Heart left ventricle (tissue), 16 donors: ENCODE measurements at places on chromosomes 6 and 20. TPM values are rescaled to one million over a fixed set of nuclear protein-coding genes. Genes with fewer than 3 reads are reported as not detected.

Gene TSBP1
- total RNA-seq: not detected

Gene C20orf96
- total RNA-seq: 4.5 TPM

DNA sequence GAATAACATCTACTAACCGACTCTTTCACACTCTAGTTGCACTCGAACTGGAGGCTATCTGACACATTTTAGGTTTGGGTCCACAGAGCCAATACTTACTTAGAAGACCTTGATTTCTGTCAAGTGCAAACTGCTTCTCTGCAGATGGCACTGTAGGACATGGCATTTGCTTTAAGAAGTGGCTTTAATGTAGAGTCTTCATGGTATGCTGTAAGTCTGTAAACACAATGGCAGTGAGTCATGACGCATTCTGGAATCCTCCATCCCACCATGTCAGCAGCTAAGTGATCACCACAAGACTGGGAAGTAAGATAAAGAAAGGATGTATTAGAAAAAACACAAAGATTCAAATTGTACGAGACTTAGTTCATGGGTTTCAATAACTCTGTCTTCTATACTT is 377.0 kb upstream of the NOX3 start:
- H3K4me1 ChIP-seq: no peaks in the 10 kb centered on the region
- H3K27ac ChIP-seq: no peak overlapping the region
- H3K27me3 ChIP-seq: no peaks in the 10 kb centered on the region
- no peak overlapping the region for H3K4me3 ChIP-seq
- no peaks in the 10 kb centered on the region for H3K36me3 ChIP-seq
- DNase-seq: no peak

DNA sequence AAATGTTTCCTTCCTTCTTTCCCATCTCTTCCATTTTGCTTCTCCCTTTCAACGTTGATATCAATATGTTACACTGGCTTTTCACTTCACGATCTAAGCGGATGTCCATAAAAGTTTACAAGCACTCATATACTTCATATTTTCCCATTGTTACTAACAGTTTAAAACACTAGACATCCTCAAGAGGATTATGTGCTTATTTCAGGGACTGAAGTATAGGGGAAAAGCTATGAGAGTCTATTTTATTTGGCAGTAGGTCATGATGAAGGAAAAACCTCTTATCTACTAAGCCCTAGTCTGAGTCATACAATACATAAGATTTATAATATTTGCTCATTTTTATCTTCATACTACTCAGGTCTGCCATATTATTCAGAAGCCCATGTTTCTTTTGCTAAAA is 20.6 kb upstream of the EPB41L2 start:
- no peak overlapping the region for H3K27ac ChIP-seq
- no peaks in the 10 kb centered on the region for H3K27me3 ChIP-seq
- H3K36me3 ChIP-seq: no peaks in the 10 kb centered on the region
- DNase-seq: no peak
